ENCODE measurements at places on chromosomes 16 and 17.

DNA sequence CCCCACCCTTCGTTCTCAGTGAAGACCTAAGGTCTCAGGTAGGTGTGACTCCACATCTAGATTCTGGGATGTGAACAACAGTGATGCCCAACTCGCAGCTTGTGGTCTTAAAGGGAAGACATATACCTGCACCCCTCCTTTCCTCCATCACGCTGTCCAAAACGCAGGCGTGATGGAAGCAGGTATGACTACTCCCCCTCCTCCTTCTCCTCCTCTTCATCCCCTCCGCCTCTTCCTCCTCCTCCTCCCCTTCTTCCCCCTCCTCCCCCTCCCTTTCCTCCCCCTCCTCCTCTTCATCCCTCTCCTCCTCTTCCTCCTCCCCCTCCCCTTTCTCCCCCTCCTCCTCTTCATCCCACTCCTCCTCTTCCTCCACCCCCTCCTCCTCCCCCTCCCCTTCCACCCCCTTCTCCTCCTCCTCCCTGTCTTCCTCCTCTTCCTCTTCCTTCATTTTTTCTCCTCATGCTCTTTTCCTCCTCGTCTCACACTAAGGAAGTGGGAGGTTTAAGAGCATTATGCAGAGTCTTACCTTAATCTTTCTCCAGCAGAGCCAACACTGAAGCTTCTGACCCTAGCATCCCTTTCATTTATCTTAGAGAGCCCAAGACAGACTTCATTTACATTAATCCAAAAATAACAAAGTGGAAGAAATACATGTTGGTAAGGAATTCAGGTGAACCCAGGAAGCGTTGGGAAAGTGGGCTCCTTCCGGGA, 352.5 kb downstream of the FOXL1 start:
- DNase-seq: no peak

DNA sequence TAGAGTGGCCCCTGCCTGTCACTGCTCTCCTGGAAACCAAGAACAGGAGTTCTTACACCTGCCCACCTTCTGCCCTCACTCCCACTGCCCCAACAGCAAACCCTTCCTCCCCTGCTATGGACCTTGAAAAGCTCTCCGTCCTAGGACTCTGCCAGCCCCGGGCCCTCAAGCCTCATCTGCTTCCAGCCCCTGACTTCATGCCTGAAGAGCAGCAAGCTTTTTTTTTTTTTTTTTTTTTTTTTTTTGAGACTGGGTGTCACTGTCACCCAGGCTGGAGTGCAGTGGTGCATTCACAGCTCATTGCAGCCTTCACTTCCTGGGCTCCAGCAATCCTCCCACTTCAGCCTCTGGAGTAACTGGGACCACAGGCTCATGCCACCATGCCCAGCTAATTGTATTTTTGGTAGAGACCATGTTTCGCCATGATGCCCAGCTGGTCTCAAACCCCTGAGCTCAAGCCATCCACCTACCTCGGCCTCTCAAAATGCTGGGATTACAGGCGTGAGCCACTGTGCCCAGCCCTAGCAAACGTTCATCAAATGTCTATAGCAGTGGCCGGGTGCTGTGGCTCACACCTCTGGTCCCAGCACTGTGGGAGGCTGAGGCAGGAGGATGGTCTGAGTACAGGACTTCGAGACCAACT, 16.9 kb downstream of the CARHSP1 start:
- DNase-seq: no peak

DNA sequence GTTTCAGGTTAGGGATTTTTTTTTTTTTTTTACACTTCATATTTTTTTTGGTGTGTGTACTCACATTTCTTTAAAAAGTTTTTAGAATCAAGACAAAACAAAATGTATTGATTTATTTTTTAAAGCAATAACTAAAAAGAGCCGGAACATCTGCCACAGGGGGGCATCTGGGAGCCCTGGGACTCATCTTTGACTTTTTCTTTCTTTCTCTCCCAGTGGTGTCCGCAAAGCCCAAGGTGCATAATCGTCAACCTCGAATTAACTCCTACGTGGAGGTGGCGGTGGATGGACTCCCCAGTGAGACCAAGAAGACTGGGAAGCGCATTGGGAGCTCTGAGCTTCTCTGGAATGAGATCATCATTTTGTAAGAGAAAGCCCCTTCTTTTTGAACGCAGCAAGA, 36.3 kb downstream of the WWP2 start:
- DNase-seq: no peak

DNA sequence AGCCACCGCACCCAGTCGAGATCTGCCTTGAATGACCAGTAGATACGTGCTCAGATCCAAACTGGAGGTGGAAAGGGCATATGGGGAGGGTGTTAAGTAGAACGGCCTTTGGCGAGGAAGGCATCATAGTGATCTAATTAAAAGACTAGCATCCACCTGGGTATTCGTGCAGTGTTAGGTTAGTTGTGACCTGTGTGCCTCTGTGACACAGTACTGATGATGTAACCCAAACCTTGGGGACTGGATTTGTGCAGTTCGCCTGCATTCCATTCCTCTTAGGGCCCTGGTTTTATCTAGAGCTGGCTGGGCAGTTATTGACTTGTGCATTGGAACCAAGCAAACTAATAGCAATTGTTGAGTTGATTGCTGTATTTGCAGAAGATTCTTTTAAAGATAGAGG, 47.9 kb downstream of the SNX29 start:
- no peak for DNase-seq

- no peak for DNase-seq
Observed at GRCh38 chr16:87860553-87861299, 8.6 kb downstream of the SLC7A5 start.

- DNase-seq: no peak
Observed at GRCh38 chr16:52825892-52826291, 226.8 kb downstream of the CHD9NB start.

- no peak for DNase-seq
Observed at GRCh38 chr17:60335289-60335688, 56.6 kb downstream of the USP32 start.

GRCh38 chr17:47176389-47176826, 12.7 kb downstream of the CDC27 start:
- DNase-seq: no peak

DNA sequence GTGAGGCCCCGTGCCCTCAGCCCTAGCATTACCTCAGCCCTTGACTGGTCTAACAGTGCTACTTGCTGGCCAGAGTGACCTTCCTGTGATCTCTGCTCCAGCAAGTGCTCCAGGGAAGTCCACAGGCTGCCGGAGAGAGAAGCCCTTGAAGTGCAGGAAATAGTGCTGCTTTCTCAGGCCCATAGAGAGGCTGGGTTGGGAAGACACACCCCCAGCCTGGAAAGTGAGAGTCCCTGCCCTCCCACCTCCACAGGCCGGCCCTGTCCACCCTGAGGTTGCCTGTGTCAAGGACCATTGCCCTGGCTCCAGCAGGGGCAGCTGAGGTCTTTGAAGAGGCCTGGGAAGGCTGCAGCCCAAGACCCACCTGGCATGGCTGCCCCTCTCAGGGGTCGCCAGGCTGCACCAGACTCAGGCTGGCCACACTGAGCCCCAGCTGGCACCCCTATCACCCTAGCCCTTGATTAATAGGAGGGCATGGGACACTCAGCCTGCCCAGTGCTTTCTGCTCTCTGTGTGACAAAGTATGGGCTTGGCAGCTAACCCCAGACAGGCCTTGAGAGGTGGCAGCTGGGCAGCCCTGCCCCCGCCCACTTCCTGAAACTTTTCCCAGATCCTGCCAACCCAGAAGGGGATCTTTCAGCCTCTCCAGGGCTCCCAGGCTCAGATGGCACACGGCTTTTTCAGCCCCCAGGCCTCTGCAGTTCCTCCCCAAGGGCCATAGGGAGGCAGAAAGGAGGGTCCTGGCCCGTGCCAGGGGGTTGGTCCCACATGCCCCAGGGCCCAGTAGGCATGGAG, 21.7 kb downstream of the ATP6V0D1 start:
- DNase-seq: no peak

GRCh38 chr16:12010388-12011251, 34.1 kb downstream of the SNX29 start:
- DNase-seq: no peak

DNA sequence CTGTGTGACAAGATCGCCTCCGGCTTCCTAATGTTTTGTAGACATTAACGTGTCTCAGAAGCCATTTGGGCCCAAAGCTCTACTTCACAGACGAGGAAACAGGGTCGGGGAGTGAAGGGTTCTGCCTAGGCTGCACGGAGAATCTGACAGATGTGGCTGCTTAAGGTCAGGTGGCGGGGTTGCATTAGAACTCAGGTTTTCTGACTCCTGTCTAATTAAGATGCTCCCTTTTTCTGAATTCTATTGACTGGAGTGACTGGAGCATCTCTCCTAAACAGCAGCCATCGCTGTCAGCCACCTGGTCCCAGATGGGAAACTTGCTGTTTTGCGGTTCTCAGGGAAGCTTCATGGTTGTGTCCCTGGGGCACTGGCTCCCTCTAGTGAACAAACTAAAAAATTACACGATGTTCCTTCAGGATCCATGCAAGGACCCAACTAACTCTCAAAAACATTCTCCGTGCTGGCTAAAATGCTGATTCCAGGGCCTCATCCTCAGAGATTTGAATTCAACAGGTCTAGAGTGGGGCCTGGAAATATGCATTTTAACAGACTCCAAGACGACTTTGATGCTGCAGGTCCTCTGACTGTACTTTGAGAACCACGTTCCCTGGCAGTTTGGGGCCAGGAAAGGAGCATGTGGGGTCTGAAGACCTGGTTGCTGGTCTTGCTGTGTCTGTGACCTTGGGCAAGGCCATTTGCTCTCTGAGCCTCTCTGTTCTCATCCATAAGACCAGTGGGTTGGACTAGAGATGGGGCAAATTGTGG, 117.4 kb downstream of the IRF8 start:
- DNase-seq: no peak

DNA sequence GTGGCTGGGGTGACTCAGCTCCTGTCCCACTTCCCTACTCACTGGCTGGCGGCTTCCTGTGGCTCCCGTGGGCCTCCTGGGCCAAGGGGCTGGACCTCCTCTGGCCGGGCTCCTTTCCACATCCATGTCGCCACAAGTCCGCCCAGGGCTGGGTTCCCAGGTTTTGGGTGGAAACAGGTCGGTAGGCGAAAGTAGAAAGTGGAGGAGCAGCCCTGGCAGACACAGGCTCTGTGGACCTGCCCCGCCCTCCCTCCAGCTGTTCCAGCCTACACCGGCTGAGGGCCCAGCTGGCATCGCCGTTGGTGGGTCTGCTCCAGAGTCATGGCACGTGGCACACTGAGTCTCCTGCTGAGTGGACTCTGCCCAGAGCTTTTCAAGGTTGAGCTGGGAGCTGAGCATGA, 28.7 kb downstream of the GSE1 start:
- no peak for DNase-seq

GRCh38 chr17:56983366-56983765, 5.4 kb downstream of the SCPEP1 start:
- no peak for DNase-seq

DNA sequence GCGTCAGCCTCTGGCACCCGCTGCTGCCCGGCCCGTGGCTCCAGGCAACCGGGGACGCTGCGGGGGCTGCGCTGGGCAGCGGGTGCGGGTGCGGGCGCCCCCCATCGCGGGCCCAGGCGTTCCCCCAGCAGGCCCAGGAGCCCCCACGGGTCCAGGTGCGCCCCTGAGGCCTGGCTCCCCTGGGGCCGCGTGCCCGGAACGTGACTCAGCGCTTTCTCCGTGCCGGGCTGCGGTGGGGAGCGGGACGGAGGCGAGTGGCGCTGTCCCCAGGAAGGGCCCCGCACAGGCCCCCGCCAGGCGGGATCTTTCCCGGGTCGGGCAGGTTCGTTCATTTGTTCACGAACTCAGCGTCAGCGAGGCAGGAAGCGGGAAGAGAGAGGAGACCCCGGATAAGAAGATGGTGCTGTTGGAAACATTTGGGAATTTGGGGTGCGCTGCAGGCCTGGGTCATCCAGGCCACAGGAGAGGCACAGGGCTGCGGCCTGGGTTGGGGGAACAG, 18.4 kb upstream of the EXOC7 start:
- no peak for DNase-seq

DNA sequence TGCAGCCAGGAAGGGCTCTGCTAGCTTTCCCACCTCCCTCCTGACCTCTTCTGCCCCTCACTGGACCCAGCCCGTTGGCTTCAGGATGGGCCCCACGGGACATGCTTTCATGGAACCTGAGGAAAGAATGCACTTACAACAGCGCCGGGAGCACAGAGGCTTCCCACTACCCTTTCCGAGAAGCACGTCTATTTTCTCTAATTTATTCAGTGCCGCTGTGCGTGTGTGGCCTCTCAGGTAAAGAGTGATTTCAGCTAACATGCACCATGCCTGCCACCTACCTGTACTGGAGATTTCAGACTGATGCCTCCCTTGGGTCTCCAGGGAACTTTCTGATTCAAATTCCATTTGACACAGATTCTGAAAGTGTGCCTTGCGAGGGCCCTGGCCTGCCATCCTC, 140.1 kb downstream of the CYLD start:
- no peak for DNase-seq

DNA sequence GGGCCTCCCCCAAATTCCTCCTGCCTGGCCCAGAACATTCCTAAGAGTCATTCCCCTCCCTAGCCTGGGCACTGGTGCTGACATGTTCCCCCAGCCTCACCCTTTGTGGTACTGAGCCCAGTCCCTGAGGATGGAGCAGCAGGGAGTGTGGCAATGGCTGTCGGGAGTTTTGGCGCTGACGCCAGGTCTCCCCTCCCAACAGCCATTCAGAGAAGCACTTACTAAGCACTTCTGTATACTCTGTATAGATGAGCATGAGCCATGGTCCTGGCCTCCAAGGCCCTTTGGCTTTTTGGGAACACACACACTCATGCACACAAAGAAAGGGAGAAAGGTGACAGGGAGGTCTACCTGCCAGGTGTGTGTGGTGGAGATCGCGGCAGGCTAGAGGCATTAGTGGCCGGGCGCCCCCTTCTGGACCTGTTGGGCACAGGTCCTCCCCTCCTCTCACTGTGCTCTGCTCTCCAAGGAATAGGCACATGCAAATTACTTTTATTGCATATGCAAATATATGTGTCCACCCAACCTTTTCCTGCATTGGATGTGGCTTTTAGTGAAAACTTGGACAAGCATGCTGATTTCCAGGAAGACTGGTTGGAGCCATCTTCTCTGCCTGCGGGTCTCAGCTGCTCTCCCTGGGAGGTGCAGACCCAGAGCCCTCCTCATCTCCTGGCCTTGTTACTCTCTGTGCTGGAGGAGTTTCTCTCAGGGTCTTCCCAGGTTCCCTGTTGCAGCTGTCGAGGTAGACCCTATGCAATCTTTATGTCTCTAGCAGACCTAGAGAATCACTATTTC, 17.4 kb upstream of the C17orf107 start:
- DNase-seq: peak; percentile 2

DNA sequence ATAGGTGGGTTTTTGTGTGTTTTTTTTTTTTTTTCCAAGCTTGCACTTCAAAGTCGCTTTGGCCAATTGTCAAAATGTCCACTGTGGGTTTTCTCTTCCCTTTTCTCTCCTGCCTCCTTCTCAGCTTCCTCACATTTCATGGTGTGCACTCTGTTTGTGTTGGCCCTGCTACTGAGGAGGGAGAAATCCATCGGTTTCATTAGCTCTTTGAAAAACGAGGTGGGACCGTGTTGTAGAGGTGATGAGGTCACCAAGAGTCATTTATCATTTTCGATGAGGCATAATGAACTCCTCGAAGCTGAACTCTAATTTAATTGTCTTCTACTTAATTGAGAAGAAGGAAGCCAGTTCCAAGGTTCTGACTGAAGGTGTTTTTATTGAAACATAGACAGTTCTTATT, 174.4 kb upstream of the TOX3 start:
- DNase-seq: no peak

GRCh38 chr16:6309271-6309670, 1023.4 kb upstream of the RBFOX1 start:
- DNase-seq: no peak

- no peak for DNase-seq
Observed at GRCh38 chr17:6556121-6557039, at the start of gene PITPNM3. Gene PITPNM3, minus strand, starts transcription at chr17:6556555. Its CDS starts 149 bp downstream, at chr17:6556406.

Measured in NCI-H1436 treated with DMSO at 0.1 percent for 48 hours (cell line).